ENCODE measurements at places on chromosomes 16 and 17. TPM values are rescaled to one million over a fixed set of nuclear protein-coding genes. Genes with fewer than 3 reads are reported as not detected.

Gene TBC1D16
- 42.5 TPM for total RNA-seq

Gene MIEF2
- total RNA-seq: 13.1 TPM

Gene ARHGDIG
- 3.1 TPM for total RNA-seq

Gene MAPK8IP3
- total RNA-seq: 69.0 TPM

Gene KRT20
- total RNA-seq: not detected

Data from aorta (tissue), 5 donors.